Chondrocyte (in vitro differentiated cells): ENCODE measurements at places on chromosomes 3 and 15. TPM values are rescaled to one million over a fixed set of nuclear protein-coding genes. Genes with fewer than 3 reads are reported as not detected.

The NSUN3 gene
- total RNA-seq: 7.5 to 14.5 TPM (median 8.5 TPM) in 3 replicates

- DNase-seq: no peak
Measured at GRCh38 chr3:54951405-54951804, 23.5 kb upstream of the LRTM1 start.

- DNase-seq: no peak
Measured at GRCh38 chr15:83105440-83105839, 2.0 kb upstream of the TM6SF1 start.

- no peak for DNase-seq
Measured at GRCh38 chr3:89562373-89562772, 455.0 kb downstream of the EPHA3 start.

GRCh38 chr3:34947834-34948233 is 691.5 kb upstream of the ARPP21 start:
- DNase-seq: no peak

DNA sequence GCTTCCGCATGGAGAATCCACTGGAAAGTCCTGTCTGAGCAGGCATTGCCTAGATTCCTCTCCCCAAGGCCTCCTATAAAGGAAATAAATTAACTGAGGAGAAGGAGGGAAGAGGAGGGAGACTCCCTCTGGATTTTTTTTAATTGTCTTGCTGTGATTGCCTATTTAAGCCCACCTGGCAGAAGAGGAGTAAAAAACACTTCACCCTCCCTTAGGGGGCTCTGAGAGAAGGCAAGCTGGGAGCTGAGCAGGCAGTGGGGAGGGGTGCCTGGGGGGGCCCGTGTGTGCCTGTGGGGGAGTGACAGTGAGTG is 109.9 kb downstream of the OXNAD1 start:
- no peak for DNase-seq

DNA sequence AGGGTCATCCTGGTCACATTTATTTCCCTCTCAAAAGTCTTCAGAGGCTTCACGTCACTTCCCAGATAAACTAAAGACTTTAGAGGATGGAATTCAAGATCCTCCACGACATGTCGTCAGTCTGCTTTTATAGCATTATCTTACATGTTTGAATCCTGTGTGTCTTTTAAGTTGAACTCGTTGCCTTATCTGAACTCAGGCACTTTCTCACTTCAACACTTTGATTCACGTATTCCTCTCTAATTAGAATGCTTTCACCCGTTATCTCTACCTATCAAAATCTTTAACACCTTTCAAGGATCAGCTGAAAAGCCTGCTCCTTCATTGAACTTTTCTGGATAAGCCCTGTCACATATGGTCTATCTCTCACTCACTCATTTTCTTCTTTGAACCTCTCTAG is 97.1 kb downstream of the MAP2K5 start:
- no peak for DNase-seq

The OIP5 gene
- total RNA-seq: 1.1 to 2.8 TPM (median 1.8 TPM) in 3 replicates

DNA sequence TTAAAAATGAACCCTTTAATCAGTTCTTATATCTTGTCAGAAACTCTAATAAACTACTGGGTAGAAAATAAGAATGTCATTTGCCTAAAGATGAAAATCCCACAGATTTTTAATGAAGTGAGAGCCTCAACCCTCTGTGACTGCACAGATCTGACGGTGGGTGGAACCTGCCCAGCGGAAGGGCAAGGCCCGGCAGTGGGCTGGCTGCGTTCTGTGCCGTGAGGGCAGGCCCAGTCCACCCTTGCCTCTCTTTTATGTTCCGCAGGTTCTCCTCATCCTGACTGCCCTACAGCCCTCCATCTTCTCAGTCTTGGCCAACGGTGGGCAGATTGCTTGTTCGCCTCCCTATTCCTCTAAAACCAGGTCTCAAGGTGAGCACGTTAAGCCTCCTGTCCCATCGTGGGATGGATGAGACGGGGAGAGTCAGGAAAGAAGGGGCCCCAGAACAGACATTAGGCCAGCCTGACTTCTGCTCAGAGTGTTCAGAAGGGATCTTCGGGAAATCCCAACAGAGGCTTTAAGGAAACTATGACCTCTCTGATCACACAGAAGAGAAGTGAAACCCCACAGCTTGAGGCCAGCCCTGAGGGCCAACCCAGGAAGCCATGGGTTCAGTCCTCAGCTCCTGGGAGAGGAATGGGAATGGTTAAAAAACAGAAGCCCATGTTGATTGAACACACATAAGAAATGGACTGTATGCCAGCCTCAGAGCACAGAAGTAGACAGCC is 16.0 kb downstream of the SLC51A start:
- no peak for DNase-seq

GRCh38 chr15:40204100-40204499 is 34.8 kb upstream of the PAK6 start:
- DNase-seq: no peak

The PPARG gene
- total RNA-seq: 3.3 to 9.7 TPM (median 9.2 TPM) in 3 replicates

The MNS1 gene
- total RNA-seq: 1.1 to 3.0 TPM (median 1.5 TPM) in 3 replicates

GRCh38 chr3:177928172-177928873 is 607.9 kb upstream of the KCNMB2 start:
- DNase-seq: no peak

- no peak for DNase-seq
Measured at GRCh38 chr15:63135804-63136203, 14.1 kb downstream of the LACTB start.
